ENCODE measurements at places on chromosomes 5 and 9. TPM values are rescaled to one million over a fixed set of nuclear protein-coding genes. Genes with fewer than 3 reads are reported as not detected.

The PSD2 gene
- 0.46 TPM for total RNA-seq

The TMEM38B gene
- total RNA-seq: 14.9 TPM

The CLIC3 gene
- total RNA-seq: 4.2 TPM

The NR6A1 gene
- total RNA-seq: 53.7 TPM

The FBXO38 gene
- 47.1 TPM for total RNA-seq

The FCHO2 gene
- total RNA-seq: 24.6 TPM

The EQTN gene
- 3.0 TPM for total RNA-seq

The NDST1 gene
- 65.8 TPM for total RNA-seq

The FOXD4L4 gene
- not detected for total RNA-seq

The CORO2A gene
- 31.2 TPM for total RNA-seq

The ZNF658 gene
- total RNA-seq: 7.4 TPM

The FOCAD gene
- 32.0 TPM for total RNA-seq

The SLC6A18 gene
- total RNA-seq: not detected

The PRR16 gene
- total RNA-seq: 13.4 TPM

The NFX1 gene
- total RNA-seq: 30.8 TPM

The SPATA24 gene
- total RNA-seq: 27.3 TPM

The NR5A1 gene
- total RNA-seq: not detected

The DMRT2 gene
- total RNA-seq: 0.64 TPM

The ANKRA2 gene
- 36.5 TPM for total RNA-seq

The IDNK gene
- 8.4 TPM for total RNA-seq

The MSMP gene
- total RNA-seq: not detected

The FOXD4L6 gene
- 0.09 TPM for total RNA-seq
